ENCODE measurements at places on chromosomes 2 and 18.

GRCh38 chr18:70998490-70998889 lies 709.6 kb downstream of the SOCS6 start:
- no peak for DNase-seq

- no peak for DNase-seq
Observed at GRCh38 chr2:168712053-168712452, 90.4 kb upstream of the NOSTRIN start.

DNA sequence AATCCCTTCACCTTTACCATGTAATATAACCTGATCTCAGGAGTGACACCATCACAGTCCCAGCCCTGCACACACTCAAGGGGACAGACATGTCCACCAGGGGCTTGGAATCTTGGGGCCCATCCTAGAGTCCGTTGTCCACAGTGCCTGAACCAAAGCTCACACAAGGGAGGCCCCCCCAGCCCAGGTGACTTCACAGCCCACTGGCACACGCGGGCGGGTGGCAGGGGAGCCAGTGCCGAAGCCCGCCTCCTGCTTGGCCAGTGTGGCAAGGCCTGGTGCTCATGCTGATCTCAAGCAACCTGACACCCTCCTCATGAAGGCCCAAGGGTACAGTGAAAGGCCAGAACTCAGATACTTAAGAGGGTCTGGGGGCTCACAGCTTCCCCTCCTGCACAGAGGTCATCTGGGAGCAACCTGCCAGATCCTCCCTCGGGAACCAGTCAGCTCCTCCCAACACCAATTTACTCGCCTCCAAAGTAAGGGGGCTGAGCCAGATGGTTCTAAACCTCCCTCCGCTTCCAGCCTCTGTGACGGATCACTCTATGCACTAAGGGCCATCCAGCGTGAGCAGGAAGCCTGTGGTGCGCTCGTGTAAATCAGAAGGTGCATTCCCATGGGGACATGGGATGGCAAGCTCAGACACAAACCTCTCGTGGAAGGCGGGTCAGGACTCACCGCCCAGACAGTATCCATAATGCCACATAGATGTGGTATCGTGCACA lies 3.2 kb upstream of the RAB17 start:
- no peak for DNase-seq

GRCh38 chr2:189287982-189288521 lies 108.5 kb upstream of the COL5A2 start:
- peak; percentile 63 for DNase-seq

DNA sequence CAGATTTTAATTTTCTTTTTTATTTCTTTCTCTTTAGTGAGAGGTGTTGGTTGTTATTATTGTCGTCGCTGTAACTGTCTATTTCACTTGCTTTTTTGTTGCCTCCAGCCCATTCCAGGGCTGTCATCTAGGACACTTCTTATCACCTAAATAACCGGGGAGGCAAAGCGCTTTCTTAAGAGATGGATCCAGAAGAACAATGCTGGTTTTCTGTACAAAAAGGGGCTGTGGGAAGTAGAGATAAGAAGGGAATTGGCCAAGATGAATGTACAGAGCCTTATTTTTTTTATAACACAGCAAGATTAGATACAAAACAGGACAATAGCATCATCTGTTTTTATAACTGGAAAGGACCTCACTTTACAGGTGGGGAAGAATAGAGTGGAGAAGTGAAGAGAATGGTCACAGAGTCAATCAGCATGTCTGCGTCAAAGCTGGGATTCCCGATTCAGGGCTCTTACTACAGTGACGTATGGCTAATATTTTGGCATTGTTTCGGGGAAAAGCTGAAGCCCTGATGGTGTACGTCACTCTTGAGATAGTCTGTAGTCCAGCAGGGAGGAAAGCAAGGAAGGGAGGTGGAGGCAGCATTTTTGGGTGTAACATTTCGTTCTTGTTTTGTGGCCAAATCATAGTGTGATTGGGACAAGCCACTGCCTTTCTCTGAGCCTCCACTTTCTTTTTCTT lies 23.2 kb downstream of the IL1B start:
- DNase-seq: no peak

DNA sequence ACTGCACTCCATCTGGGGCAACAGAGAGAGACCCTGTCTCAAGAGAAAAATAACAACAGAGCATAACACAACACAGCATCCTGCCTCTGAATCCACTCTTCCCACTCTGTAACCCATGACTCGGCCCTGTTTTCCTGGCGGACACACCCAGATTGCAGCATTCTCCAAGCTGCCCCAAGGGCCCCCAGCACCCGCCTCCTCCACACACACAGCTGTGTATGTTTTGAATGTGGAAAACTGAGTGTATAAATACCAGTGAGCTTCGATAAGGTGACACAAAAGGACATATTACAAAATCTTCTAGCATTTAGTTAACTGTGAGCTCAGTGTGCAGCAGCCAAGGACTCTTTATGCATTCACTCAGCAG lies 13.0 kb downstream of the IMPA2 start:
- no peak for DNase-seq

DNA sequence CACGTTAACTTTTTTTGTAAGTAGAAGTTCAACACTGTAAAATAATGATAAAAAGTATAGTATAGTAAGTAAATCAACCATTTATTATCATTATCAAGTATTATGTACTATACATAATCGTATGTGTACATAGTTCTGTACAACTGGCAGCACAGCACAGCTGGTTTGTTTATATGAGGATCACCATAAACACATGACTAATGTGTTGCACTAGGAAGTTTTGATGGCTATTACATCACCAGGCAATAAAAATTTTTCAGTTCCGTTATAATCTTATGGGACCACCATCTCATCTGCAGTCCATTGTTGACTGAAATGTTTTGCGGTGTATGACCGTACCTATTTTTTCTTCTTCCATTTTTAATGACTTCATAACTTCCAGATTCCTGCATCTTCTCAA lies 39.2 kb upstream of the ZNF385B start:
- DNase-seq: no peak

GRCh38 chr18:44054514-44054913 lies 626.2 kb upstream of the SETBP1 start:
- no peak for DNase-seq

- DNase-seq: peak; percentile 2
Observed at GRCh38 chr2:11930211-11930761, 183.9 kb downstream of the LPIN1 start.

DNA sequence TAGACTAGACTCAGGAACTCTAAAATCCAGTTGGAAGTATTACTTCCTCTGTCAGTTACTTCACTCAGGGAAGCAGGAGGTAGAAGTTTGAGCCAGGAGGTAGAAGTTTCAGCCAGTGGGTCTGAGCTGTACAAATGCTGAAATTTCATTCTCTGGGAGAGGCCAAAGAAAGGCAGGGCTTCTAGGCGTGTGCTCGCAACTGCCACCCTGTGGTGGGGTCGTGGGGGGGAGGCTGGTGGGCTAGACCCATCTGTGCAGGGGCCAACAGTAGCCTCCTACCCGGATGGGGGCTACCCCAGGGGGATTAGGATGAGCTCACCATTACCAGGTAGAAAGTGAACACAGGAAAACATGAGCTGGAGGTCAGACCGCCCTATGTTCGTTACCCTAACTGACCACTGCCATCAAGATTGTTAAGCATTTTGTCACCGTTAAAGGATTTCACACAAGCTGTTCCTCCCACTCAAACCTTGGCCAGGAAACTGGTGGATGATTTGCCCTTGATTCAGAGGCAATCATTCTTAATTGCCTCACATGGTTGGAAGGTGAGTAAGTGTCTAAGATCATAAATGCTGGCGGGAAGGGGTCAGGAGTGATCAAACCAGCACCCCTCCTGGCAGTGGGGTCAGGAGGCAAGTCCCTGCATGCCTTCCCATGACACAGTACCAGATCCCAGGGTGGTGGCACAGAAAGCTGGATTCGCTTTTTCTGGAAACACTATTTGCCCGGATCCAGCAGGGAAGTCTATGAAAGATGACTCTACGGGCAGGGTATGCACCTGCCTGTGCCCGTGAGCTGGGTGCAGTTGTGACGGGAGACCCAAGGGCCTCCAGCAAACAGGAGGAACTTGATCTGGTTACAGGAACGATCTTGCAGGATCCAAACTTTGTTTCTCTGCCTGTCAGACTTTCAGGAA lies 5.2 kb upstream of the FHL2 start:
- DNase-seq: no peak

- no peak for DNase-seq
Observed at GRCh38 chr18:49878567-49879270, 65.4 kb upstream of the ACAA2 start.

Data from SK-N-MC (cell line).